ENCODE measurements at places on chromosomes 3 and 15. TPM values are rescaled to one million over a fixed set of nuclear protein-coding genes. Genes with fewer than 3 reads are reported as not detected.

NLGN1 gene
- 1.4 TPM for total RNA-seq

TTLL13 gene
- total RNA-seq: not detected

MAPKBP1 gene
- 40.2 TPM for total RNA-seq

KCNMB3 gene
- 1.4 TPM for total RNA-seq

DMXL2 gene
- total RNA-seq: 10.5 TPM

TAGLN3 gene
- total RNA-seq: 0.68 TPM

NOX5 gene
- 0.12 TPM for total RNA-seq

ZNF592 gene
- total RNA-seq: 15.8 TPM

CEMIP gene
- 4.7 TPM for total RNA-seq

SPSB4 gene
- total RNA-seq: not detected

LMAN1L gene
- total RNA-seq: 1.3 TPM

TJP1 gene
- 89.2 TPM for total RNA-seq

WDR73 gene
- total RNA-seq: 10.0 TPM

PLCL2 gene
- total RNA-seq: 1.4 TPM

PLD1 gene
- 45.6 TPM for total RNA-seq

LRRC2 gene
- 3.5 TPM for total RNA-seq

LSAMP gene
- total RNA-seq: 2.8 TPM

SLC4A7 gene
- 9.1 TPM for total RNA-seq

WHAMM gene
- total RNA-seq: 11.5 TPM

ZNF654 gene
- 12.1 TPM for total RNA-seq

CD47 gene
- total RNA-seq: 42.7 TPM

USP8 gene
- total RNA-seq: 47.5 TPM

C3orf20 gene
- total RNA-seq: not detected
